Endodermal cell (in vitro differentiated cells): ENCODE measurements at places on chromosomes 5 and 9. TPM values are rescaled to one million over a fixed set of nuclear protein-coding genes. Genes with fewer than 3 reads are reported as not detected.

Gene EGFLAM
- total RNA-seq, result 7.3 and 8.8 TPM in 2 replicates

Gene SETD9
- 5.0 to 8.1 TPM (median 7.3 TPM) in 3 replicates for total RNA-seq

DNA sequence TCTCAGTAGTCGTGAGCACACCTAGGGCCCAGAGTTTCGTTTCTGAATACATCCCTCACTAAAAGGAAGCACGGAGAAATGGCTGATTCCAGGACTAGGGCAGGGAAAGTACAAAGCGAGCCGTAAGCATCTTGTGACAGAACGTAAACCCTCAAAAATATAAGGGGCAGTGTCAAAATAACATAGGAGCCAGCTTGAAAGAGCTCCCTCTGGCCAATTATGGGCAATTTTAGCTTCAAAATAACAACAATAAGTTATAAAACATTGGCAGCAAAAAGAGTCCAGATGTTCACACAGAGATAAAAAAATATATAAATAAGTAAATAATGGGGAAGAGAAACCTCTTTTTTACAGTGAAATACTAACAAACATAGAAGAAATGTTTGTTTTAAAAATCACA is 18.5 kb upstream of the GLIS3 start:
- DNase-seq, result no peak

Gene SLC24A2
- total RNA-seq, result 0.50 to 0.82 TPM (median 0.77 TPM) in 3 replicates

Gene MARVELD2
- total RNA-seq, result 30.5 and 31.8 TPM in 2 replicates

DNA sequence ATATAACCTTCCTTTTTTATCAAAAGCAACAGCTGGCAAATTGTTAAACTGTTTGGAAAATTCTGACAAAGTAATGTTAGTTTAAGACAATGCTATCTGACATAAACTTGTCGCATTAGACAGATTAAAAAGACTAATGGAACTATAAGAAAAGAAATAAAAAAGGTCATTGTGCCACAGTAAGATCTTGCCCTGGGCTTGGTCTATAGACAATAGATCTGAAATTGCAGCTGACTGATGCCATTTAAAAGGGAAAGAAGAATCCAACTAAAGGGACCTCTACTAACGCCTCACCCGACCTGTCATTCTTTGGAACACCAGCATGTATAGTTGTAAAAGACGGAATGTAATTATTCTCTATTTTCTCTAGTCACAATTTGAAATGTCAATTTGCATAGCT is 644.4 kb upstream of the GRAMD2B start:
- DNase-seq, result no peak

Gene RNF44
- 146 to 150 TPM (median 146 TPM) in 3 replicates for total RNA-seq

- peak; percentile 36 for DNase-seq
These were observed 88.4 kb upstream of the SH3PXD2B start for GRCh38 chr5:172542651-172543131.

Gene CENPH
- 50.4 to 87.6 TPM (median 82.7 TPM) in 3 replicates for total RNA-seq

GRCh38 chr9:37547328-37547878 is 28.8 kb downstream of the FBXO10 start:
- DNase-seq, result no peak

DNA sequence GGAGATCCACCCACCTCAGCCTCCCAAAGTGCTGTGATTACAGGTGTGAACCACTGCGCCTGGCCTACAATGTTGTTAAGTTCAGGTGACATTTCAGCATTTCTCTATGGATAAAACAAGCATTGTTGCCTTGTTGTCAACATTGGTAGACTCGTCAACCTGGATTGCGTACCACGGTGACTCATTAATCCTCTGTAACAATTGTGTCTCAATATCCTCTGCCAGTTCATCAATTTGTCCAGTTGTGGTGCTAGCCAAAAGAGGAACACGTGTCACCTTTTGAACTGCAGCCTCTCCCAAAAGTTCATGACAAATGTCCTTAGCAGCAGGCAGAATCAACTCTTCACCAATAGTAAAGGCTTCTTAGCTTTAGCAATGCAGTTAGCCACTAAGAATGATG is 46.3 kb upstream of the LARP1 start:
- no peak for DNase-seq

Gene LMBRD2
- total RNA-seq, result 7.4 to 11.8 TPM (median 8.0 TPM) in 3 replicates
